Astrocyte of the spinal cord (primary cell): ENCODE measurements at places on chromosomes 5 and 9.
A peak's percentile ranks its signal among the peaks of the same experiment; 100 is the strongest.

DNA sequence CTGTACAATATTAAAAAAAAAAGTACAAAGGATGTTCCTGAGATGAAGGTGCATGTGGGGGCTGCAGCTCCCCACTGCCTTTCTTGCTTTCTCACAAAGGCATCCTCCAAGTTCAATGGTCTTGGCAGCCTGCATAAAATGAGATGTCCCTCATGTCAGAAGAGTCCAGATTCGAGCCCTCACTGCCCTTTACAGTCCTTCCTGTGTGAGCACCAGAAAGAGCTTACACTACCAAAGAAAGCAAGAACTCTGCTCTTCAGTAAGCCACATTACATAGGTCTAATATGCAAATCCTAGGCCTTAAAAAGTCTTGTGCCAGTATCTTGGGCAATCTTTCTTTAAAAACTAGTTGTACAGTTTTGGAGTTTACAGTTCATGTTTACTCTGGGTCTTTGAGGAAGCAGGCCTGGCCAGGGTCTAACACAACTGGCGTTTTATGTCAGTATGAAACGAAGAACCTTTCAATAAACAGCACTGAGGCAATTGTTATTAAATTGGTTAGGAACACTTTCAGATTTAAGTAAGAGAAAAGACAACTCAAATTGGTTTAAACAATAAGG, 36.0 kb downstream of the CSF2 start:
- DNase-seq: no peak

DNA sequence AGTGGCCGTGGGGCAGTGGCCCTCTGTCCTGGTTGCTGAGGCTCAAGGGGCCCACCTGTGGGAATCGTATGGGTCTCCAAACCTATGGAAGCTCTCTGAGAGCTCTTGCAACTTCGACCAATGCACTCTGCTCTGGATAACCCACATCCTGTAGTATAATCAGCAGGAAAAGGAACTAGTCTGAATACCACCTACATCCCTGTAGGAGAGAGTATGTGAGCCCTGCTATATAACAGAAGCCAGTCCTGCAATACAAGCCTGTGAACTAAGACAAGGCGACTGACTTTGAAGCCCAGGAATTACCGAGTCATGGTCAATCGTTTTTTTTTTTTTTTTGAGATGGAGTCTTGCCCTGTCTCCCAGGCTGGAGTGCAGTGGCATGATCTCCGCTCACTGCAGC, 29.8 kb upstream of the BICD2 start:
- DNase-seq: no peak

DNA sequence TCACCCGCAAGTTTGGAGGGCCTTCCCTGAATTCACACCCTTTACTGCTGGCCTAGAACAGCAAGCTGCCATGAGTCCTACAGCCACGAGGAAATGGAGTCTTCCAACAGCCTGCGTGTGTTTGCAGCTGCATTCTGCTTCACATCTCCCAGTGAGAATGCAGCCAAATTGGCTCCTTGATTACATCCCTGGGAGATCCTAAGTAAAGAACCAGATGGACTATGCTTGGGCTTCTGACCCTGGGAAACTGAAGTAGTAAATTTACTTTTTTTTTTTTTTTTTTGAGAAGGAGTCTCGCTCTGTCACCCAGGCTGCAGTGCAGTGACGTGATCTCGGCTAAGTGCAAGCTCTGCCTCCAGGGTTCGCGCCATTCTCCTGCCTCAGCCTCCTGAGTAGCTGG, 617.0 kb upstream of the CDH18 start:
- DNase-seq: no peak

- no peak for DNase-seq
Observed at GRCh38 chr5:89005990-89006389, 123.0 kb upstream of the MEF2C start.

GRCh38 chr5:179371121-179371510, 25.9 kb upstream of the ADAMTS2 start:
- DNase-seq: no peak

GRCh38 chr5:173764332-173765028, 123.7 kb upstream of the CPEB4 start:
- peak; percentile 96 for DNase-seq

- DNase-seq: no peak
Observed at GRCh38 chr5:94228791-94229190, 389.6 kb downstream of the KIAA0825 start.

DNA sequence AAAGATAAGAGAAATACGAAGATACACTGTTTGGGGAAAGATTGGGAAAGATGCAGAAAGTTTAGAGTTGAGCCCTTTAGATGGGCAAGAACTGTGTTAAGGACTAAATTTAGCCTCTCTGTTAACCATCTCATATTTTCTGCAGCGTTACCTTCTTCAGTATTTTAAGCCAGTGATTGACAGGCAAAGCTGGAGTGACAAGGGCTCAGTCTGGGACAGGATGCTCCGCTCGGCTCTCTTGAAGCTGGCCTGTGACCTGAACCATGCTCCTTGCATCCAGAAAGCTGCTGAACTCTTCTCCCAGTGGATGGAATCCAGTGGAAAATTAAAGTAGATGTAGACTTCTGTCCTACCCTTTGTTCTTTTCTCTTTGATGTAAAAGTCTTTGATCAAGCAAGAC, 26.4 kb upstream of the LNPEP start:
- DNase-seq: no peak

DNA sequence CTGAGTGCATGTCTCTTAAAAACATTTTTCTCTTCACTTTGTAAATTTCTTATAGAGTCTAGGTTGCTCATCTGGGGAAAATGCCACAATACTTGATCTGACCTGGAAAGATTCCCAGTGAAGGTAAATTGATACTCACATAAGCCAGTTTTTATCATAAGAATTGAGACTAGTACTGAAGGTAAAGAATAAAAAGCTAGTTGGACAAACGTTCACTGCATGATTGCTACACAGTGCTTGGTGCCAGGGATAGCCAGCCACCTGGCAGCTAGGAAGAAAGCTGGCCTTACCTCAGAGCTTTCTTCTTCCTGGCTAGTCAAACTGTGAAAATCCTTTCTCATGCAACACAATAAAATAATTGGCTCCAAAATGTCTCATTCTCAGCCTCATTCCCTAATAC, 77.1 kb downstream of the MUSK start:
- peak; percentile 60 for DNase-seq

GRCh38 chr9:87065981-87066380, 118.7 kb upstream of the GAS1 start:
- no peak for DNase-seq
